ENCODE measurements at places on chromosomes 11 and 22.

DNA sequence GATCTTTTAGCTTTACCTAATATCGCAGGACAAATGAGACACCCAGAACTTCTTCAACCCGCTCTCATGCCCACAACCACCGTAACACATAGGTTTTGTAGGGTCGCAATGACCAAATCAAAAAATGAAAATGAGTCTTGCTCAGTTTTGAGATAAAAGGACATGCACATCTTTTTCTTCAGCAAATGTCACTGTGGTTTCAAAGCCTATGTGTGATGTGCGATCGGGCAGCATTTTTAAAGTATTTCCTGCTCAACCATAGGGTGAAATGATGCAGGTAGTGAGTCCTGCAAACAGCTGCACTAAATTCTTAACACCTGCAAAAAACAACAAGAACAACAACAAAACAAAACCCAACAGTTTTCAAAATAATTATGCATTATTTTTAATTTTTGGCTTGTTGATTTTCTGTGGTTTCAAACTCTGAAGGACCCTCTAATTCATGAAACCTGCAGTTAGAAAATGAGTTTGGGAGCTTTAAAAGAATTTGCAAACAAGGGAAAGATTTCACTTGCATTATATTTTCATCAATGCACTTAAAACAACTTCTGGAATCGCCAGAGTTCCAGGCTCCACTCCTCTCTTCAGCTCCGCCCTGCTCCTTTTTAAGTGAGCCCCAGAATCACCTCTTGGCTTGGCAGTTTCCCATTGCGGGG lies 79.4 kb downstream of the PRR5L start:
- DNase-seq: no peak

DNA sequence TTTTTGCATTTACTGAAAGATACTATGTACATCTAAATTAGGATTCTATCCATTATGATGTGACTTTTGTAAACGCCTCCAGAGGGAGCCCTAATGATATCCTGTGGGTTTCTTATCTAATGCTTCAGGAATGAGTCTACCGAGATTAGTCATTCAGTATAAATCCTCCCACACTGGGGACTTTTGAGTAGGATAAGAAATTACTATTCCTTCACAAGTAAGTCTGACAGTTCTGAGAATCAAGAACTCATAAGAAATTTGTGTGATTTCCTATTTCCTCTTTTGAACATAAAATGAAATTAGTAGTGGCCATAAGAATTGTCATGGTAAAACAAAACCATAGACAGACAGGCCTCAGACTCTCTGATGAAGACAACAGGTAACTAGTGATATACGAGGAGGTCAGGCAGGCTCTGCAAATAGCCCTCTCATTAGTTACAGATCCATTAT lies 10.0 kb upstream of the OR5M1 start:
- no peak for DNase-seq

DNA sequence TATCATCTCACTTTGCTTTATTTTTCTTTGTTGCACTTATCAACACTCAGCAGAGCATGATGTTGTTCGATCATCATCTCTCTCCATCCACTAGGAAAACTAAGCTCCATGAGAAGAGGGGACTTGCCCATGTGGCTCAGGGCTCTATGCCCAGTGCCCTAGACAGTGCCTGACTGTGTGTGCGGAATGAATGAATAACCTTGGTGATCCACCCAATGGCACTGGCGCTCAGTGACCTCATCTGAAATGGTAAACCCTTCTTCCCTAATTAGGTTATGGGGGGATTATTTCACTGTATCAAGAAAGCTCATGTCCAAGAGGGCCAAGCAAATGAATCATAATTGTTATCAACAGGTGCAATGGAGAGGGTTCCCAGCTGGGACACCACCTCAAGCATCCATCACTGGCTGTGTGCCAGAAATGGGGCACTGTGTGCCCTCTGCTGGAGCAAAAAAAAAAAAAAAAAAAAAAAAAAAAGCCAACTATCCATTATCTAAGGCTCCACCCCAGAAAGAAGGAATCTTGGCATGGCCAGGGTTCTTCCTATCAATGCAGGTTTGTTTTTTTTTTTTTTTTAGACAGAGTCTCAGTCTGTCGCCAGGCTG lies 172.6 kb downstream of the LARGE1 start:
- no peak for DNase-seq

DNA sequence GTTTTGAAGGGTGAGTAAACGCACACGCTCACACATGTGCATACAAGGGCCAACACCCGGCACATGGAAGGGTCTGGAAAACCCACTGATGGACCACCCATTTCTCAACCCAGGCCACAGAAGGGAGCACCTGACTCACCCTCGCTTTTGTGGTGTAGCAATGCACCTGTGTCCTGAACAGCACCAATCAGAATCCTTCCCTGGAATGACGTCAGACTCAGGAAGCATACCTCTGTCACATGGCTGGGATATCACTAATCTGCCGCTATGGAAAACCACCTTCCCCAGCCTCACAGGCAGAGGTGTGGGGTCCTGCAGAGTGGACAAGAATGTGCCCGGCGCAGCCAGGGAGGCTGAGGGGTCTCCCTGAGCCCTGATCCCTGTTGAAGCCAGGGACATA lies 9.0 kb upstream of the OSM start:
- no peak for DNase-seq

DNA sequence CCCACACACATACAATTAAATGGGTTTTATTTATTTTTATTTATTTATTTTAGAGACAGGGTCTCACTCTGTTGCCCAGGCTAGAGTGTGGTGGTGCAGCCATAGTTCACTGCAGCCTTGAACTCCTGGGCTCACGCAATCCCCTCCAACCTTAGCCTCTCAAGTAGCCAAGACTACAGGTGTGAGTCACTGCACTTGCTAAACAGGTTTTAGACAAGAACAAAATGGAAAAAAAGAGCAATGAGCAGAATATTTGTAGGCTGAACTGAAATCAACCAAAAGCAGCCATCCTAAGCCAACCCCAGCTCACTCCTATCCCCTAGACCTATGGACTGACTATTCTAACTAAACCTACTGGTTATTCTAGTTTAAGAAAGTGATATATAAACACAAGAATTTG lies 37.8 kb downstream of the MRE11 start:
- DNase-seq: no peak

- DNase-seq: no peak
Measured at GRCh38 chr22:27684901-27685300, 116.7 kb downstream of the MN1 start.

- no peak for DNase-seq
Measured at GRCh38 chr11:13837286-13837685, 125.2 kb upstream of the SPON1 start.

All from activated naive CD8-positive, alpha-beta T cell treated with anti-CD3 and anti-CD28 coated beads for 36 hours (primary cell).